ENCODE measurements at places on chromosomes 11 and 22. TPM values are rescaled to one million over a fixed set of nuclear protein-coding genes. Genes with fewer than 3 reads are reported as not detected.

GRCh38 chr11:91160661-91161060 is 937.8 kb upstream of the CHORDC1 start:
- no peak for DNase-seq

- DNase-seq = no peak
These were observed 101.6 kb upstream of the USP47 start for GRCh38 chr11:11740073-11740702.

DNA sequence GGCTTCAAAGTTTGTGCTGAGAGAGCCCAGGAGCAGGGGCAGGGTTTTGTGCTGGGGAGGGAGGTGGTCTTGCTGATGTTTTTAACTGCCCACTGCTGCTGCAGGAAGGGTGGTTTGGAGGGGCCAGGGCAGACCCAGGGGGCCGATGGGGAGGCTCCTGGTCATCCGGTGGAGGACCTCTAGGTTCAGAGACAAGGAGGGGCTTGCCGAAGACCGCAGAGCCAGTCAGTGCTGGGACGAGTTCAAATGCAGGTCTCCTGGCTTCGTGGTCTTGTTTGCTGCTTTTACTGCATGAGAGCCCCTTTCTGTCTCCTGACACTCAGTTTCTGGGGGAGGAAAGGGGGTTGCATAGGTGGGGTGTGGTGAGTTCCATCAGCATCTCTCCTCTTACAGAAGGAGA is 26.0 kb downstream of the CACNA1I start:
- DNase-seq = no peak

DNA sequence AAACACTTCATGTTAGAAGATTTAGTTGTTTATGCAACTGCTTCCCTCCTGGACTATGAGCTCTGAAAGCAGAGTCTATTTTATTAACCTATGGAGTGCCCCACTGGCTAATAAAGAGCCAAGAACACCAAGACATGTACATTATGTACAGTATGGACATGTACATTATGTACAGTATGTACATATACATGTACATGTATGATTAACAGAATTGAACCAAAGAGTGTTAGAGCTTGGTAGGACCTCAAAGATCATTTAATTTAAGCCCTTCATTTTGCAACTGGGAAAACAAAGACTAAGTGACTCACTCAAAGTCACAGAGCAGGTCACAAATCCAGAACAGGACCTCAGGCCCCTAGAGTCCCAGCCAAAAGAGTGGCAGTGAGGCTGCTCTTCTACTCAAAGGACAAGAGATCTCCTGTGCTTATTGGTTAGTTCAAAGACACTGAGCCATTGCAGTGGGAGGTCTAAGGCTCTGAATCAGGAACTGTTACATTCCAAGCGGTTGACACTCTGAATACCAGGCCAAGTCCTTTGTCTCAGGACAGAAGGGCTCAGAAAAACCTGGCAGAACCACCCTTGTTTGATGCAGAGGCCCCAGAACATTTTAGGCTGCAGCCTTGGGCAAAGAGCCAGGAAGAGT is 103.8 kb downstream of the FAM168A start:
- peak; percentile 74 for DNase-seq

DNA sequence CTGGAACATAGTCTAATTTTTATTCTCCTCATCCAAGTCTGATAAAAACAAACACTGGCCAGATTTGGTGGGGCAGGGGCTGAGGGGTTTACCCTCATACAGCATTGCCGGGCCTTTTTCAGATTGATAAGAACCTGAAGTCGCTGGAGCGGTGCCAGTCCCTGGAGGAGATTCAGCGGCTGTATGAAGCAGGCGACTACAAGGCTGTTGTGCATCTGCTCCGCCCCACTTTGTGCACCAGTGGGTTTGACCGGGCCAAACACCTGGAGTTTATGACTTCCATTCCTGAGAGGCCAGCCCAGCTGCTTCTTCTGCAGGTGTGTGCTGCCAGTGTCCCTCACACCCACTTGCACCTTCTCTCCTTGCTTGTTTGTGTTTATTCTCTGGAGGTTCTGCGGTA is 55.8 kb downstream of the CABIN1 start:
- no peak for DNase-seq

- DNase-seq = no peak
These were observed 72.6 kb downstream of the MYEOV start for GRCh38 chr11:69366591-69366990.

FOLR1 gene
- 0.50 TPM for total RNA-seq

SLC22A9 gene
- total RNA-seq = not detected

FOSL1 gene
- total RNA-seq = 71.3 TPM
